Suppressor macrophage treated with lipopolysaccharide for 4 hours (primary cell): ENCODE measurements at places on chromosomes 2 and 18.

- DNase-seq = no peak
These were observed 38.2 kb upstream of the CHRNA1 start for GRCh38 chr2:174802459-174802858.

GRCh38 chr2:23635442-23636340 lies 250.7 kb downstream of the KLHL29 start:
- DNase-seq = no peak

- no peak for DNase-seq
These were observed 56.6 kb upstream of the CYP26B1 start for GRCh38 chr2:72204156-72204785.

DNA sequence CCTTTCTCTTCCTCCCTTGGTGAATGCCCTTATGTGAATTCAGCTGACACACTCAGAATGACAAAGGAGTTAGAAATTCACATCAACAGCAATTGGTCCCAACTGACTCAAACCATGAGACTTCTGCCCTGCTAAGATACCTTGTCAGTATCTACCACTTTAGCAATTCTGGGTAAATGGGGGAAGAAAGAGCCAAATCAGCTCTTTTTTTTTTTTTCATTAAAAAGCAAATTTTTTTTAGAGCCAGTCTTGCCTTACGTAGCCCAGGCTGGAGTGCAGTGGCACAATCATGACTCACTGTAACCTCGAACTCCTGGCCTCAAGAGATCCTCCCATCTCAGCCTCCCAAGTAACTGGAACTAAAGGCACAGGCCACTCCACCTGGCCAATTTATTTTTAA lies 1.7 kb upstream of the PPP4R1 start:
- no peak for DNase-seq

DNA sequence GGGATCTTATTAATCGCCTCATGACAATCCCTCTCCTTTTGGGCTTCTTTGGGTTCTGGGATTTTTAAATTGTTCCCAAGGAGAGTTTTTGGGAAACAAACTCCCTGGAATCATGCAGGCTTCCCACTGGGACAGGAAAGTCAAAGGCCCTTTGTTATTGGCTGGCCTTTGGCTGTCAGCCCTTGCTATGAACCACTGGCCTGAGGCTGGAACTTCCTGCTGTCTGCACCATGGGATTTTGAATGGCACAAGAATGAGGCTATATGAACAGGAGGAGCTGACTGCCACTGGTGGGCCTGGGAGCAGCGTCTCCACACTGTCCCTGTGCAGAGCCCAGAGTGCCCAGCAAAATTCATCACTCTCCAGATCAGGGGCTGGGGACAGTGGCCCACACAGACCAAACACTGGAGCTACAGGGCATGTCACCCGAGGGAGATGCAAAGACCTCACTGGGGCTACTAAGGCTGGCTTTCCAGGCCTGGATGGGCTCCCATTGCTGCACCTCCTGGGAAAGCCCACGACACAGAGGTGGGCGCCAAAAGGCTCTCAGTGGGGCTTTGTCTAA lies 35.7 kb downstream of the STEAP3 start:
- DNase-seq = no peak

- no peak for DNase-seq
These were observed 118.4 kb upstream of the PXDN start for GRCh38 chr2:1862608-1863280.

DNA sequence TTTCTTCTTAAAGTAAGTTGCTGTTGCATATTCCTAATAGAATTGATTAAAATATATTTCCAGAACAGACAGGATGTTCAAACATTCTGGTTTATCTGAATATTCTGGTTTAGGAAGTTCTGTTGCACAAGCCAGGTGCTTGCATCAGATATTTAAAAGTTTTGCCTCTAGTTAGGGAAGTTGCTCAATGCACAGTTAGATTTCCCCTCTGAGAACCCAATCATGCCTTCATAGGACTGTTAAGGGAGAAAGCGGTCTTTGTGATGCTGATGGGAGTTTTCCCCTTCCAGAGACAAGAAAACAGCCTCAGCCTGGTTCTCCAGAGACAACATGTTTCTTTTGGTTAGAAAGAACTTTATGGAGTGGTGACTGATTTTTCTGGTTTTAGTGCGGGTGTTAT lies 65.6 kb upstream of the REV1 start:
- DNase-seq = peak; percentile 65

DNA sequence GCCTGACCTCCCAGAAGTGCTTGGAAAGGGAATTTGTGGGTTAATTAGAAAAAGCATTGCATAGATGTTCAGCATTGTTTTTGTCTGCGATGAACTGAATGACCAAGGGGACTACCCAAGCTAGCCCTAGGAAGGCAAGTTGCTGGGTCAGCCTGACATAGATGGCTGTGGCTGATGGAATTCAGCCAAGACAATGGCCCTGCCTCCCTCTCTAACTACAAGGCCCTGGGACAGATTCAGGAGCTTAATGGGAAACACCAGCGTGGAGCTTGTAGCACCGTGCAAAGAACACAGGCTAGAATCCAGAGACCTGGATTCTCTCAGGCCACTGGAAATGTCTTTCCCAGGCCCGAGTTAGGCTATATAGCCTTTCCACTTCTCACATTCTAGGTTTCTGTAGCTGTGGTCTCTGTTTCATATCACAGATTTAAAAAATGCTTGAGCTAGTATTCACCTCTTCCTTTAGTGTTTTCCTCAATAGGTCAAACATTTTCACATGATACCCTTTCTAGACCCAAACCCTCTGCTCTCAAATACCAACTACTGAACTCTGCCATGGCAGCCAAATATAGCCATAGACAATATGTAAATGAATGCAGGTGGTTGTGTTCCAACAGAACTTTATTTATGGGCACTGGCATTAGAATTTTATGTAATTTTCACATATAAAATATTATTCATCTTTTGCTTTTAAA lies 294.3 kb upstream of the MEX3C start:
- DNase-seq = no peak

- DNase-seq = peak; percentile 95
These were observed 939 bp downstream of the DOCK10 start for GRCh38 chr2:225041207-225041850.

GRCh38 chr2:190947711-190948251 lies 66.2 kb downstream of the STAT1 start:
- peak; percentile 75 for DNase-seq

- DNase-seq = peak; percentile 52
These were observed 88.8 kb downstream of the ZCCHC2 start for GRCh38 chr18:62611453-62612288.

DNA sequence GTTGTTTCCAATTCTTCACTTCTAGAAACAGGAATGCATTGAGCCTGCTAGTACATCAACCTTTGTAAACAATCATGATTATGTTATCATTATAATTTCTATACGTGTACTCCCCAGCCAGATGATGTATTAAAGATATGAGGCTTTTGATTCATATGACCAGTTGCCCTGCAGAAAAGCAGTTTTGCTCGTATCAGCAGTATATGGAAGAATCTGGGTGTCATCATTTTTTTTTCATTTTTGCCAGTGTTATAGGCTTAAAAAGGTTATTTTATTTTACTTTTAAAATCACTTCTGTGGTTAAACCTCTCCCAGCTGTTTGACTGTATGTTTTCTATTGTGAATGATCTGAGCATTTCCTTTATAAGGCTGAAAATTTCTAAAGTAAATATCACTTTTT lies 471.8 kb upstream of the NRP2 start:
- no peak for DNase-seq

- DNase-seq = no peak
These were observed 1433.8 kb upstream of the SLC39A10 start for GRCh38 chr2:194223218-194223617.

GRCh38 chr2:233006648-233007047 lies 6.4 kb downstream of the NGEF start:
- DNase-seq = no peak

DNA sequence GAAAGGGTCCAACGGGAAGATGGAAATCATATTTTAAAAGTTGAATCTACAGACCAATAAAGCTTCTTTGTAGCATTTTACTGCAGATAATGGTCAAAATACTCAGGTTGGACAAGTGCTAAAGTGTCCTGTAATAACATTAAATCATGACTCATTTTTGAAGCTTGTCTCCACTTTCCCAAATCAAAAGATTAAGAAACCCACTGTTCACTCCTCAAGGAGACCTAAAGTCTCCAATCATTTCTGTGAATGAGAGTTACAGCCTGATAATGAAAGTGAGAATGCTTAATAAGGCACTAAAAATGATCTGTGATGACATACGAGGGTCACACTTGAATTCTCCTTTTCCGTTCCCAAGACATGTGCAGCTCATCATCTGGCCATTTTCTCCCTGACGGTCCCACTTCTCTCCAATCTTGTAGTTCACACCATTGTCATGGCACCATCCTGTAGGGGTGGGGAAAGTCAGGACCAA lies 53.4 kb downstream of the ATIC start:
- no peak for DNase-seq

- DNase-seq = peak; percentile 21
These were observed 72.4 kb downstream of the ODC1 start for GRCh38 chr2:10375570-10376281.

GRCh38 chr2:158745067-158745865 lies 49.9 kb upstream of the DAPL1 start:
- no peak for DNase-seq

GRCh38 chr2:224687156-224687555 lies 29.0 kb downstream of the CCDC195 start:
- no peak for DNase-seq

- DNase-seq = no peak
These were observed 631.8 kb upstream of the SETBP1 start for GRCh38 chr18:44048846-44049245.
